ENCODE measurements at places on chromosomes 12 and 14.
A peak's percentile ranks its signal among the peaks of the same experiment; 100 is the strongest.

DNA sequence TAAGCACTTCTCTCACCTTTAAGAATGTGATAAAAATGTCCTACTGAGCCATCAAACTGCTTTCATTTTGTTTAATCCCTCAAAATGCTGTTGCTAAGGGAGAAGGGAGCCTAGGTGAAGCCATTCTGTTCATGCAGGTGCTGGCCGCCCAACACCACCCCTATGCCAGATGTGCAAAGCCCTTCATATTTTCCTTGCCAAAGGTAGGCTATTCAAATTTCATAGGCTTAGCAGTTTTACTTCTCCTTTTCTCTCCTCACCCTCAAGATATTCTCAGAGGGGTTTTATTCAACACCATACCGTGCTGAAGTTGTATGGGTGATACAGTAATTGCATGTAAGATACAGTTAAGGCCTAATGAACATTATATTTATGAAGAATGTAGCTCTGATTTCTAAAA is 461.7 kb downstream of the GXYLT1 start:
- DNase-seq, result no peak

GRCh38 chr14:23327947-23328744 is 6.9 kb downstream of the PABPN1 start:
- peak; percentile 44 for DNase-seq

GRCh38 chr12:62711631-62712241 is 223.2 kb downstream of the PPM1H start:
- no peak for DNase-seq

DNA sequence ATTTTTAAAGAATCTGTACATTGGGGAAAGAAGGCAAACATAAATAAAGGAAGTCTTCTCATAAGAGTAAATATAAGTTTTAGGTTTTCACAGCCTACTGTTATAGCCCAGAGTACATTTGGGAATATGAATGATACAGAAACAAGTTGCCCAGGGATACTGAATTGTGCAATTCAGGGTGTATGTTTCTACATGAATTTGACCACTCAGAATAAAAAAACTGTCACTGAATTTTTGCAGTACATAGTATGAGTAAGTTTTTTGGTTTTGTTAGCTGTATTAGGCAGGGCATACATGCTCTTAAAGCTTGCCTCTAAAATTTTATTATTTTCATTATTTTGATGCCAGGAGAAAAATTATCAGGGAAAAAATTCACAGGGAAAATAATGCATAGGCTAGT is 6.6 kb upstream of the PCNX4 start:
- no peak for DNase-seq

- DNase-seq, result no peak
Measured at GRCh38 chr12:124562796-124563181, 4.6 kb downstream of the NCOR2 start.

DNA sequence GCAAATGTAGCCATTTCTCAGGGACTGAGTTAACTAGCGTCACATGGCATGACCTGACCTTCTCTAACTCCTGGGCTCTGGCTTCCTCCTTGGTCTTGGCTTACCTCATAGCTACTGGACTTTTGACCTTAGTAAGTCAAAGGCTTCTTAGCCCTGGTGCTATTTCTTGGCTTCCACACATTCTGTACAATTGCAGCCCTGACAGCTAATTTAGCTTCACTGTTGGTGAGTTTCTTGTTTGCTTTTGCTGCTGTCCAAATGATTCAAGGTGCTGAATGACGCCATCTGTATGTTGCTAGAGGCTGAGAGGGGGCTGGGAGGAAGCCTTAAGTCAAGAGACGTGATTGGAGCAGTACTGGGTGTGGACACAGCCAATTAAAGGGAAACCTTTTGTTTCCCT is 202.7 kb downstream of the PRKD1 start:
- DNase-seq, result no peak

- no peak for DNase-seq
Measured at GRCh38 chr12:69003991-69004390, 71.0 kb upstream of the CPM start.

- DNase-seq, result no peak
Measured at GRCh38 chr12:108447168-108447832, 67.8 kb upstream of the FICD start.

- DNase-seq, result no peak
Measured at GRCh38 chr14:23694085-23694948, 58.2 kb downstream of the DHRS2 start.

- no peak for DNase-seq
Measured at GRCh38 chr14:73254247-73255004, 17.1 kb downstream of the PAPLN start.

GRCh38 chr12:6444031-6444430 is 724 bp upstream of the CD27 start:
- no peak for DNase-seq

GRCh38 chr12:40831916-40832315 is 139.7 kb downstream of the CNTN1 start:
- no peak for DNase-seq

DNA sequence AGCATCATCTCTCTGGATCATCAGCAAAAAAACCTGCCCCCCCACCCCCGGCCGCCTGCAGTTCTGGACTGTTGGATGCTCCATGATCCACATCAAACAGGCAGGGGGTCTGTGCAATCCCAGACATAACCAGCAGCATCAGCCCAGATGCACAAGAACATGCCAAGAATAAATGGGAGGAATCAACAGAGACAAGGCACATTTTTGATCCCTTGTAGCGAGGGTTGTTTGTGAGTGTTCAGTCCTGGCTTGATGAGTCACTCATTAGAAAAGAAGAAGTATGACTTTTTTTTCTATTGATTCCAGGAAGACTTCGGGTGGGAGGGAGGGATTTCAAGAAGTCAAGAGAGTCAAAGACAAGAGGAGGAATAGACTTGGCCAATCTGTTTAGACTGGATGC is 244.2 kb downstream of the KSR2 start:
- DNase-seq, result no peak

GRCh38 chr12:124241776-124242528 is 52.9 kb upstream of the RFLNA start:
- DNase-seq, result no peak

- DNase-seq, result no peak
Measured at GRCh38 chr14:105185001-105185400, 3.9 kb upstream of the NUDT14 start.

- no peak for DNase-seq
Measured at GRCh38 chr12:106308121-106308520, 5.6 kb downstream of the TCP11L2 start.

DNA sequence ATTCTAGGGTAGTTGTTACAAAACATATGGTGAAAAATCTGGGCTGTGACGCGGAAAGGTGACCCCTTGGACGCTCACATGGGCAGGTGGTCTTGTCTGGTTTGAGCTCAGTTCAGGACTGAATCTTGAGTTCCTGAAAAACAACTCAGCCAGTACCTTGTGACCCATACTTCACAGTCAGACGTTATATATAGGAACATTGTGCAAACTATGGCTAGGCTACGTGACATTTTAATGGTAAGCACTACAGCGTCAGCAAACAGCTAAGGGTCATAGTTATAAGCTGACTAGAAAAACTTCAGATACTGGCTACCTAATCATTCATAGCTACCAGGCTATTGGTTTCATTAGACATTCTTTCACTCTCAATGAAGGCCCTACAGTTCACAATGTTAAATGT is 14.8 kb upstream of the EDDM3A start:
- DNase-seq, result no peak

- no peak for DNase-seq
Measured at GRCh38 chr12:109820816-109821381, 12.3 kb downstream of the TRPV4 start.

DNA sequence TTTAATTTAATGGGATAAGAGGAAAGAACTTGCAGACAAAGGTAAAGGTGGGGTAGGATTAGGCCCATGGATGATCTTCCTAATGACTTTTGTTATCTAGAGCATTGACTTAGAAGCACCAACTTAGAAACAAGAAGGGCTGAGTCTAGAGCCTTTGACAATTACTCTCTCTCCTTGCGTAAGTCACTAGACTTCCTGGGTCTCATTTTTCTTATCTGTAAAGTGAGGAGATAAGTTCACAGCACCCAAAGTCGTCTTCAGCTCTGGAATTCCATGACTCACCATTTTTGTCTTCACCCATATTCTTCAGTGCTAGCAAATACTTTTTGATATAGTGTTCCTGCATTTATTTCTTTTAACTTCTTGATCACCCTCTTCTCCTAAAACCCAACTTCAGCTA is 75.7 kb downstream of the SSPN start:
- DNase-seq, result no peak

DNA sequence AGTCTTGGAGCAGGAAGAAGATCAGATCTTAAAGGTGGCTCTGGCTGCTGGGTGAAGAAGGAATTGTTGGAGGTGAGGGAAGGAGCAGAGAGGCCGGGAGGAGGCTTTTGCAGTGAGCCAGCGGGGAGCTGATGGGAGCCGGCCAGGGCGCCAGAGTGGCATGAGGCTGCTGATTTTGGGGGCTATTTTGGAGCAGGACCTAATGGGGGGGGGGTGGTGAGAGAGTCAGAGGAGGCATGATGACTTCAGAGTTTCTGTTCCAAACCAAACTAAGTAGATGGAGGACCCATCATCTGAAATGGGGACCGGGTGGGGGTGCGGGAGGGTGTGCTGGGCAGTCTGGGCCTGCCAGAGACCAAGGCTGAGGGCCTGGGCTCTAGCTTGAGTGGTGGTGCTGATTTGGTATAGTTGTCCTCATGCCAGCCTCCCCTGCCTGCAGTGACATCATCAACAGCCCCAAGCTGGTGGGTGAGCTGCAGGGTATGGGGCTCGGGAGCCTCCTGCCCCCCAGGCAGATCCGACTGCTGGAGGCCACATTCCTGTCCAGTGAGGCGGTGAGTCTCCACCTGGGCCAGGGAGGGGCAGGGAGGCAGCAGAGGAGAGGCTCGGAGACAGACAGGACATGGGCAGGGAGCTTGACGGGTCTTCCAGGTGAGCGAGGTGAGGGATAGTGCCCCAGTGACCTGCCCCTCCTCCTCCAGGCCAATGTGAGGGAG is 6.2 kb downstream of the TNFAIP2 start:
- DNase-seq, result no peak

- no peak for DNase-seq
Measured at GRCh38 chr14:81211844-81212243, 8.9 kb downstream of the GTF2A1 start.

GRCh38 chr12:79233341-79233781 is 368.8 kb downstream of the SYT1 start:
- DNase-seq, result no peak

DNA sequence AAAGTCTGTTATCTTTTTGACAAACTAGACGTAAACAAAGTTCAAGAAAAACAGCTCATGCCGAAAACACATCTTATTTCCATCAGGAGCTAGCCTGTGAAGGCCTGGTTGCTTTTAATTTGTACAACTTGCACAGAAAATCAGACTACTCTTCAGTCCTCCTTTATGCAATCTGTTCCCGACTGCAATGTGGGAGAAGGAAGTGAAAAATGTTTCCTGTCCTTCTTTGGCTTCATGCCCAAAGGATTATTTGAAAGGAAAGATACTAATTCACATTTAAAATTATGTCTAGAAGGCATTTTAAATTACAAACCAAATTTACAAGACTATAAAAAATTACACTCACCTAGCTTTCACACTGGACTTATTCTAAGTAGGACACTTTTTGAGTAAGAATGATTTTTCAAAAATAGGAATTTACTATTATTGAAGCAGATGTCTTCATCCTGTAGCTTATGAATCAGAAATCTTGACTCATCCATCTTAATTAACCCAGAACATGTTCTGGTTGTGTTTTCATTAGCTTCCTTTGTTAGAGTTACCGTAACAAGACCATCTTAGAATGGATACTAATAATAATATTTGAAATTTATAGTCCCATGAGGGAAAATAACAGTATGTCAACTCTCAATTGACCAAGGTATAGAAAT is 272.6 kb downstream of the PRKD1 start:
- no peak for DNase-seq

DNA sequence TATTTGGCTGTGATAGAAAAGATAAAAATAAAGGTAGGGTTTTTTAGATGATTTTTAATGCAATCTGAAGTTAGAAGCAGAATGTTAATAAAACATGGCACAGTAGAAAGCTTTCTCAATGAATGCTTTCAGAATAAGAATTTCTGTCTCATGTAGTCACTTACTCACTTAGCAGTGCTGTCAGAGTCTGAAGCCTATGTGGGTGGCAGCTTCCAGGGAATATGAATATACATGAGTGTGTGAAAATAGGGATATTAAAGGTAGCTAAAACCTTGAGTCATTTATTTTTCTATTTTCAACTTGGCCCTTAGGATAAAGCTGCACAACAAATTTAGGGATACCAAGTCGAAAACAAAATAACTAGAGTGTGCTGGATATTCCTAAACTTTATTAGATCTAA is 427.9 kb downstream of the AEBP2 start:
- DNase-seq, result no peak

DNA sequence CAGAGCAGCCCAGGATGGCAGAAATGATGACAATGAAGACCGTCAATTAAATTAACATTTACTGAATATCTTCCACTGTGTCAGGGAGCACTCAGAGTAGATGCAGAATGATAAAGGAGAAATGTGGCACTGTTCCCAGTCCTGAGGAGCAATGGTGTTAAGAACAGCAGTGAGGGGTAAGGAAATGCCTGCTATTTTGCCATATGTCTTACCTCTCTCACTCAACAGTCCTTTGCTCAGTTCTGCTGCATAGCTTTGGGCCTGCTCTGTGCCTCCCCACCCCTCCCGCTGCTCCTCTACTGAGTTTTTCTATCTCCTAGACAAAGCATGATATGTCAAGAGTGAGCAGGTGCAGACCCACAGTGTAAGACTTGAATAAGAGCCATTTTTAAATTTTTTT is 318.8 kb downstream of the NAV3 start:
- no peak for DNase-seq

DNA sequence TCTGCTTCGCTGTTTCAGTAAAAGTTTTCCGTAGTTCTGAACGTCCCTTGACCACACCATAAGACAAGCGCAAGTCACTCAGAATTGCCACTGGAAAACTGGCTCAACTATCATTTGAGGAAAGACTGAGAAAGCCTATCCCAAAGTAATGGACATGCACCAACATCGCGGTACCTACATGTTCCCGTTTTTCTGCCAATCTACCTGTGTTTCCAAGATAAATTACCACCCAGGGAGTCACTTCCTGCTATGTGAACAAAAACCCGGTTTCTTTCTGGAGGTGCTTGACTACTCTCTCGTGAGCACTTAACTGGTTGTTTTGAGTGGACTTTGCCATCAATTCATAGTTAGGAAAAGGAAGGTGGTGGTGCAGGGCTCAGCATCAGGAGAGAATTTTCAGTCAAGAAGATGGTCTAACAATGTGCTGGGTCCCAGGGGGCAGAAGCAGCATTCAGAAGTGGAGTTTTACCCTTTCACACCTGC is 1.4 kb downstream of the EGLN3 start:
- no peak for DNase-seq

- no peak for DNase-seq
Measured at GRCh38 chr14:61640158-61641136, 54.9 kb upstream of the HIF1A start.

DNA sequence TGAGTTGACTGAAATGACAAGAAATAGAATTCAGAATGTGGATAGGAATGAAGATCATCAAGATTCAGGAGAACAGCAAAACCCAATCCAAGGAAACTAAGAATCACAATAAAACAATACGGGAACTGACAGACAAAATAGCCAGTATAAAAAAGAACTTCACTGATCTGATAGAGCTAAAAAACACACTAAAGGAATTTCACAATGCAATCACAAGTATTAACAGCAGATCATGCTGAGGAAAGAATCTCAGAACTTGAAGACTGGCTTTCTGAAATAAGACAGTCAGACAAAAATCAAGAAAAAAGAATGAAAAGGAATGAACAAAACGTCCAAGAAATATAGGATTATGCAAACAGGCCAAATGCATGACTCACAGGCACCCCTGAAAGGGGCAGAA is 15.3 kb upstream of the OR5AU1 start:
- DNase-seq, result no peak
